Cerebellar cortex (tissue), 1 donor: ENCODE measurements at places on chromosomes 3 and 15.

DNA sequence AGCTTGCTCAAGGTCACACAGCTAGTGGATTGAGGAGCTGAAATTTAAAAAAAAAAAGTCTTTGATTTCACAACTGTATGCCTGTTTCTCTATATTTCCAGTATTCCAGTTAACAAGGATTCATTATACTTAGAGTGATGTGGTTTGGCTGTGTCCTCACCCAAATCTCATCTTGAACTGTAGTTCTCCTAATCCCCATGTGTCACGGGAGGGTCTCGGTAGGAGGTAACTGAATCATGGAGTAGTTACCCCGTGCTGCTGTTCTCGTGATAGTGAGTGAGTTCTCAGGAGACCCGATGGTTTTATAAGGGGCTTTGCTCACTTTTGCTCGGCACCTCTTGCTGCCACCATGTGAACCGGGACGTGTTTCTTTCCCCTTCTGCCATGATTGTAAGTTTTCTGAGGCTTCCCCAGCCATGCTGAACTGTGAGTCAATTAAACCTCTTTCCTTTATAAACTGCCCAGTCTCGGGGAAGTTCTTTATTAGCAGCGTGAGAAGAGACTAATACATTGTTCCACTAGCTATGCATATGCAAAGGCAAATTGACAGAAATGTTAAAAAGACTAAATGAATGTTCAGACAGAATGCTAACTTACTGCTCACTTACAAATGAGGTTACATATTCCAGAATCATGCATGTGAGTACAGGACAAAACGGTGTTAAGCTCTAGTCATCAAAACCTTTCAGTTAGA, 1101.9 kb downstream of the ROBO1 start:
- DNase-seq: no peak

GRCh38 chr3:71936681-71937080, 151.7 kb upstream of the PROK2 start:
- no peak for DNase-seq

GRCh38 chr15:50744601-50745000, 20.9 kb downstream of the SPPL2A start:
- DNase-seq: no peak

GRCh38 chr3:64685331-64685799, 2.4 kb downstream of the ADAMTS9 start:
- DNase-seq: no peak

GRCh38 chr3:43022121-43022520, 43.0 kb downstream of the GASK1A start:
- no peak for DNase-seq

DNA sequence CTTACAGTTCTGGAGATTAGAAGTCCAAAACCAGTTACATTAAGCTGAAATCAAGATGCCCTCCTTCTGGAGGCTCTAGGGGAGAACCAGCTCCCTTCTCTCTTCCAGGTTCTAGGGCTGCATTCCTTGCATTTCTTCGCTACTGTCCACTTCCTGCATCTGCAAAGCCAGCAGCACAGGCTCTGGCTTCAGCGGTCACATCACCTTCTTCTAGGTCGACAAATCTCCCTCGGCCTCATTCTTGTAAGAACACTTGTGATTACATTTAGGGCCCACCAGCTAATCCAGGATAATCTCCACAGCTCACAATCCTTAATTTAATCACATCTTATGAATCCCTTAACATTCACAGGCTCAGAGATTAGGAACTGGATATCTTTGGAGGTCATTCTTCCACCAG, 73.8 kb downstream of the MINAR1 start:
- no peak for DNase-seq

DNA sequence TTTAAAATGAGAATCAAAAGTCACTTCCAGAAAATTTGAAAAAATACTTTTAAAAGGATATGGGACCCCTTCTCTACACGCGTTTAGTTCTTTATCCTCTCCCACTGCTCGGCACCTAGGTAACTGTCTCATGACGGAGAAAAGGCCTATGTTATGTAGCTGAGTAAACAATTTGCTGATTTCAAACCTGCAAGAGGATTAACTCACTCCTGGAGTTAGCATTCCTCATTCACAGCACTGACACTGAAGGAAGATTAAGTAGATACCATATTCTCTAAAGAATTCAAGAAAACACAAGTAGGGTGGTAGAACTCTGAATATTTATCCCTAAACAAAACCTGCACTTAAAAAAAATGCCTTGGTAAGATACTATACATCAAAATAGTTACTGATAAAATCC, 30.2 kb upstream of the PYGO1 start:
- no peak for DNase-seq

GRCh38 chr15:74053941-74054529, 28.3 kb downstream of the GOLGA6A start:
- DNase-seq: peak; percentile 37

GRCh38 chr3:40170395-40170794, 139.1 kb upstream of the EIF1B start:
- DNase-seq: no peak

DNA sequence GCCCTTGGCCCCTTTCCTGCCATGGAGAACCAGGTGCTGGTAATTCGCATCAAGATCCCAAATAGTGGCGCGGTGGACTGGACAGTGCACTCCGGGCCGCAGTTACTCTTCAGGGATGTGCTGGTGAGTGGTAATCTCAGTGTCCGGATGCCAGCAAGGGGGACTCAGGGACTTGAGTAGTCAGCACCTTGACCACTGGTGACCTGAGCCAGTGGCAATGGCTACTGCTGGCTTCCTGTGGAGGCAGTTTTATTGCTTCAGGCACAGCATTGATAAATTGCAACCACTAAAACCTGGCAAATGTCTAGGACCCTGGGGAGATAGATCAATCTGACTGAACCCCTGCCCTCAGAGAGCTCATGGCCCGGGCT, 830 bp downstream of the MAP2K5 start:
- DNase-seq: peak; percentile 46

- no peak for DNase-seq
Observed at GRCh38 chr3:83738202-83738601, 1220.6 kb upstream of the CADM2 start.

GRCh38 chr3:57382933-57383332, 90.4 kb upstream of the ASB14 start:
- DNase-seq: no peak

GRCh38 chr3:100376301-100376700, 24.6 kb downstream of the TOMM70 start:
- DNase-seq: no peak

- no peak for DNase-seq
Observed at GRCh38 chr3:185205865-185206264, 48.0 kb downstream of the EHHADH start.

DNA sequence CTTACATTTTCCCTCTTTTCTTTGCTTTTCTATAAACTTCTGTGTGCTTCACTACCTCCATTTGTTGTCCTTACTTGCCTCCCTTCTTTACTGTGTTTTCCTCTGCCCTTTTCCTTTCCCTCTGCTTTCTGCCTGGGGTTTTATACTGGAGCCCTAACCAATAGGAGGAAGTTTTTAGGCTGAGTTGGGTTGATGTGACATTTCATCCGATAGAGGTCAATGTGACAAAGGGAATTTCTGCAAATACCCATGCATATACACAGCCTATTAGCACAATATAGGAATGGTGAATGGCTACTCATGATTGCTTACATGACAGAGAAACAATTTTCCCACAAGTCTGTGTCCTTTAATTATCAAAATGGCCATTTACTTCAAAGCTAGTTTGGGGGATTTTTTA, 153.0 kb upstream of the ARPP21 start:
- DNase-seq: no peak

- peak; percentile 45 for DNase-seq
Observed at GRCh38 chr15:73564255-73564654, 68.9 kb downstream of the NPTN start.

GRCh38 chr3:7001370-7001769, 140.5 kb downstream of the GRM7 start:
- no peak for DNase-seq

DNA sequence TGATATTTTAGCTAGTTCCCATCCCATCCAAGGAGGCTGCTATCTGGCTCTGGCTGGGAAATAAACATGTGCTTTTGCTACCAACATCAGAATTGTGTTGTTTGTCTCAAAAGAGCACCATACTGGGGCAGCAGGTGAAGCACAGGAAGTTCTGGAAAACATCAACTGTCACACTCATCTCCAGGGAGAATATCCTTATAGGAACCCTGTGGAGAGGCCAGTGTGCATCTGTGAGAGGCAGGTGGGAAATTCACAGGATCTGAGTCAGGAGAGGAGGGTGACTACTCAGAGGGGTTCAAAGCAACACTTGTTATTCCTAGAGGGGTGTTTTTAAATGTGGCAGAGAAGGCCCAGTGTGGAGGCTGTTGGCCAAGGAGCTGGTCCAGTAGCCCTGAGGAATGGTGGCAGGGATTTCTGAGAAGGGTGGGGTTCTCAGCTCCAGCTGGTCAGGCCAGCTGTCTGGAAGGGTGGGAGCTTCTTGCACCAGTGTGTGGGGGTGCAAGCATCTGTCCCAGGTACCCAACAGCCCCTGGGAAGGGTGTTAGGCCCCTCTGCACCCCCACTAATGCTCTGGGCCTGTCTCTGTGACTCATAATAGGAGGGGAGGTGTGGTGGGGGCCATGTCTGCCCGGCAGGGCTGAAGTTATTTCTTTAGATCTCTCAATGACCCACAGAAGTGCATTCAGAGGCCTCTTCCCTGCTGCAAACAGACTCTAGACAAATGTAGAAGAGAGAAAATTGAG, 28.7 kb downstream of the RPSA start:
- DNase-seq: no peak

DNA sequence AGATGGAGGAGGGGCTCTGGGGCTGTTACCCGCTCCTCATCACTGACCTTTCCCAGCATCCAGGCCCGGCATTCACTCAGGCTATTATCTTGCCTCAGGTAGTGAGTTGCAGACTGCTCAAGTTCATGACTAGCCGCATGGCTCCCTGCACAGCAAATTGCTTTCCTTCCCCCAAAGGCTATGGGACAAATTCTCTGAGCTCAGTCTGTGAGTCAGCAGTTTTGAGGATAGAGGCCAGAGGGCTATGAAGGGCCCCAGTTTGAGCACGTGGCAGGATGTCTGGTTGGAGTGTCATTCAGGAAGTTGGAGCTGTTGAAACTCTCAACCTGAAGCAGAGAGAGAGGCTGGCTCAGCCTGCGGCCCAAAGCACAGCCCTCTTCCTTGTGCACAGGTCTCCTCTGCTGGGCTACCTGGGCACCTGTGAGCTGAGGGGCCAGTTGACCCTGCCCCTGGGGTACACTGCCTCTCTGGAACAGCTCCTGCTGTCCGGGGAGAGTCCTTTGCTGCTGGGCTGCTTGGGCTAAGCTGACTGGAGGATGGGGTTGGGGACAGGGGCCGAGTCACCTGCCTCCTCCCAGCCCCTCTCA, 7.9 kb downstream of the FAH start:
- DNase-seq: no peak
